ENCODE measurements at places on chromosomes 7 and 10.

- peak; percentile 90 for DNase-seq
These were observed 138.1 kb upstream of the TCF7L2 start for GRCh38 chr10:112811741-112812551.

DNA sequence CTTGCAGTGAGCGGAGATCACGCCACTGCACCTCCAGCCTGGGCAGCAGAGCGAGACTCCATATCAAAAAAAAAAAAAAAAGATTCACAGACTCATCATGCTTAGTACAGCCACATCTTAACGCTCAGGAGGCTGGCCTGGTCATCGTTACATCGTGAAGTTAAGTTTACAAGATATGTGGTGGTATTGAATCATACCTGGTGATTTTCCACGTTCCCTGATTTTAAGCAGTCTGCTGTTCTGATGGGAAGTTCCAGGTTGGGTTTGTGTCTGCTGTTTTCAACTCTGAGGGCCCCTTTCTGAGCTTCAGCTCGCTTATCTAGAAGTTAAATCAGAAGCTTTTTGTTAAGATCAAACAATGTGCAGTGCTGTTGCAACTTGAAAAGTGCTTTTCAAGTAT, 6.9 kb downstream of the PPP2R2D start:
- no peak for DNase-seq

DNA sequence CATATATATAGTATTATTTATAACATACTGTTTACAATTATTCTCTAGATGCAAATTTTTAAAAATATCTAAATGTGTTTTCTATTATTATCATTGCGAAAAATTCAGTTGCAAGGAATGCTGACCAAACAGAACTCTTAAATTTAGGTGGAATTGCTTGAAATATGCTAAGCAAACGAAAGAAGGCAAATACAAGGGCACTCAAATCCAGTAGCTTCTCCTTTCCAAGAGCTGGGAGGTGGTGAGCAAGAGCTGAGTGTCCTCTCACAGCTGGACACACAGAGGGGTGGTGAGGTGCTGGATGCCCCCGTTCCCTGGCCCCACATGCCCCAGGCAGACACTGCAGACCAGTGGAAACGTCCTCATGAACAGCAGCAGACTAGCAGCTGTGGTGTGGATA, 166.0 kb downstream of the TAX1BP1 start:
- no peak for DNase-seq

DNA sequence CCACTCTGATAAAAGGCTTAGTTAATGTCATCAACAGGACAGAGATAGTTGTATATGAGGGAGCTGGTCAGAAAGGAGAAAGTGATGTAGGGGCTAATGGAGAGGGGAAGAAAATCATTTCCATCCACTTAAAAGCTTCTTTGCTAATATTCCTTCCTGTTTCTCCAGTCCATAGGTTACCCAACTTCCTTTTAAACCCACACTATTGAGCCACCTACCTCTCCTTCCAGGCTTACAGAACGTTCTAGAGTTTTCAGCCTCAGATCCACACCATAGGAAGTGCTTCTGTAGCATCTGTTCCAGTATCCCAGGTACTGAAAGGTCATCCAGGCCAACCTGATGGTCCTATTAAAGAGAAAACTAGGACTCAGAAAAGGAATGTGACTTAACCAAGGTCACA, 28.2 kb downstream of the STRIP2 start:
- DNase-seq: no peak

- no peak for DNase-seq
These were observed 11.6 kb downstream of the KLRG2 start for GRCh38 chr7:139471740-139472353.

- no peak for DNase-seq
These were observed 914 bp downstream of the ZNF37A start for GRCh38 chr10:38094927-38095574.

- DNase-seq: peak; percentile 62
These were observed 62.0 kb upstream of the NAMPT start for GRCh38 chr7:106346678-106347217.

DNA sequence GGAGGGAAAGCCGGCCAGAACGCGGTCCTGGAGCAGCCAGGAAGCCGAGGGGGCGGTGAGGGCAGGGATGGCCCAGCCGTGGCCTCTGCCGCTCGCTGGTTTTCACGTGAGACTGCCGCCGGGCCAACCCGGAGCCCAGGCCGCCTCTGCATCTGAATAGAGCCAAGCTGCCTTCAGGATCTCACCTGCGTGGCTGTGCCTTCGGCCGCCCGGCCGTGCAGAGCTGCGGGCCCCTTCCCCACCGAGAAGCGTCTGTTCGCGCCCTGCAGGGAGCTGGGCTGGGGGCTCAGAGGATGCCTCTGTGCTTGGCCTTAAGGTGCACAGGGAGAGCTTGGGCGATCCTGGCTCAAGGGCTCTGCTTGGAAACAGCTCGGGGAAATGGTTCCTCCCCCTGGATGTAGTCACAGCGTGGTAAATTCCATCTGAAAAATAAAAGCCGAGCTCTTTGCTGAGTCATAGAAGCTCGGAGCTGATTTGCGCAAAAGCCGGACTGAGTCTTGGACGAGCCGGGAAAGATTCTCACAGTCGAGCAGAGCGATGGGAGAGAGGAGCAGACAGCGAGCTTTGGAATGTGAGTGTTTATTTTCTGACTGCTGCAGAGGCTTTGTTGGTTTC, at the start of gene JAKMIP3:
JAKMIP3 (plus strand) TSS at position 456 of the 615 bp plus-strand sequence. CDS start 38,863 bp downstream, outside the sequence.
- peak; percentile 94 for DNase-seq

DNA sequence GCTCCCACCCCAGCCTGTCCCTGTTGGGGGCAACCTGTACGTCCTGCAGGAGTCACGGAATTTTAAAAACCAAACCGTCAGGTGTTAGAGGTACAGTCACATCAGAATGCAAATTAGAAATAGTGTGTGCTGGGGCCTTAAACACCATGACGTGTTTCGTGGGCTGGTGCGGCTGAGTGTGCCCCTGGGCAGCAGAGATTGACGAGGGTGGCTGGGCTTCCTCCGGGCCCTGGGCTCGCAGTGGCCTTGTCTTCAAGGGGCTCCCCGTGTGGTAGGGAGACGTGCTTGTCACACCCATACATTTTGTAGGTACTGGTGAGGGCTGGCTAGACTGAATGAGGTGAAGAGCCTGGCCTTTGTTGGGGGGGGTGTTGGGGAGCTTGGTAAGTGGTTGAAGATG, 7.6 kb downstream of the MGMT start:
- no peak for DNase-seq

All from GM03348 (cell line).